ENCODE measurements at places on chromosomes 2 and 18.

- no peak for DNase-seq
Observed at GRCh38 chr18:13624563-13625237, 101.7 kb downstream of the FAM210A start.

GRCh38 chr2:15844211-15844801 lies 96.0 kb upstream of the MYCN start:
- no peak for DNase-seq

GRCh38 chr18:64127172-64127571 lies 21.7 kb downstream of the LINC00305 start:
- DNase-seq: no peak

- no peak for DNase-seq
Observed at GRCh38 chr2:12543076-12543977, 173.4 kb upstream of the TRIB2 start.
